ENCODE measurements at places on chromosomes 7 and 10. TPM values are rescaled to one million over a fixed set of nuclear protein-coding genes. Genes with fewer than 3 reads are reported as not detected.

- no peak overlapping the region for H3K4me3 ChIP-seq
- H3K27ac ChIP-seq, result no peak overlapping the region
- no peaks in the 10 kb centered on the region for H3K27me3 ChIP-seq
Measured at GRCh38 chr7:126840869-126841268, 411.9 kb downstream of the GRM8 start.

DNA sequence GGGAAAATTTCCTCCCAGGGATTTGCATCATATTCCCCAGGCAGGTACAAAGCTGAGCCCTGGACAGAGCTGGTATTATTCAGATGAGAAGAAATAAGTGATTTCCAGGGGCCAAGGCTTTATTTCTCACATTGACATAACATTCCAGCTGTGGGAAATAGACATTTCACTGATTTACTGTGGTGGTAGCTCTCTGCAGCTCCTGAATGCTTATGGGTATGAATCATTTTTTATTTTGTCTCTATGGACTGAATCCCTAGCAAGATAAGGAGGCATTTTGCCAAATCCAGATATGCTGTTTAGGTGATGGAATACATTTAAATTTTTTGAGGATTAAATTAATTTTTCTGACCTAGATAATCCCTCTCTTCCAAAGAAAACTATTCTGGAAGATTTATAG is 97.9 kb downstream of the MTPN start:
- H3K27ac ChIP-seq, result no peak overlapping the region
- DNase-seq, result no peak
- H3K36me3 ChIP-seq, result no peaks in the 10 kb centered on the region
- H3K4me1 ChIP-seq, result no peaks in the 10 kb centered on the region
- H3K27me3 ChIP-seq, result peaks cover 4% of the 10 kb centered on the region

- H3K27ac ChIP-seq, result no peak overlapping the region
- no peak overlapping the region for H3K4me3 ChIP-seq
- no peaks in the 10 kb centered on the region for H3K27me3 ChIP-seq
- H3K4me1 ChIP-seq, result no peaks in the 10 kb centered on the region
Measured at GRCh38 chr7:81427461-81427860, 342.4 kb downstream of the HGF start.

DNA sequence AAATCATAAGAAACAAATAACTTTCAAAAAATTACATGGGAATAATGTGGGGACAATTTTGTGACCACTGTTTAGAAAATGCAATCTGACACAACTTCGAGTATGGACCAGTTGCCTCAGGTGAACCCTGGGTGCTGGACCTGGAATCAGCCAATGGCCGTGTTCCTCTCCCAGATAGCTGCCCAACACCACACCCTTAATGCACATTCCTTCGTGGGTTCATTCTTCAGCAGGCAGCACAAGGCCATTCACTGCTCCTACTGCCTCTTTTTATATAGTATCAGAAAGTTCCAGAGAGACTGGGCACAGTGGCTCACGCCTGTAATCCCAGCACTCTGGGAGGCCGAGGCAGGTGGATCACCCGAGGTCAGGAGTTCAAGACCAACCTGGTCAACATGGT is 89.1 kb upstream of the PARD3 start:
- H3K4me3 ChIP-seq, result no peak overlapping the region
- H3K27ac ChIP-seq, result no peak overlapping the region
- no peaks in the 10 kb centered on the region for H3K36me3 ChIP-seq

DNA sequence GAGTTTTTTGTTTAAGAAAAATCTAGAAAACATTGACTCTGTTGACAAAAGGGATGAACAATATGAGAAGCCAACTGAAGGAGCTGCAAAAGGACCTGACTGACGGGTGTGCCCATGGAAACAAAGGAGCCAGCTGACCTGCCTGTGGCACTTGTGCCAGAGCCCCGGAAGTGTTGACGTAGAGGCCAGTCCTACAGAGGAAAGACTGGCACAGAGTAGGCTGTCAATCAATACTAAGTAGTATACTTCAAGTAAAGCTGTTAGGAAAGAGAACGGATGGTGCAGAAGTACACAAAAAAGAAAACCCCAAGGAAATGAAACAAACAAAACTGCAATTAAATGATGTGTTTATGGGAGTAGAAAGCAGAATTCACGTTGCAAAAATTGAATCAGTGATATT is 19.0 kb upstream of the ABI1 start:
- H3K4me3 ChIP-seq, result no peak overlapping the region
- H3K27ac ChIP-seq, result no peak overlapping the region
- H3K4me1 ChIP-seq, result no peaks in the 10 kb centered on the region
- DNase-seq, result no peak
- H3K36me3 ChIP-seq, result no peaks in the 10 kb centered on the region
- peaks cover 10% of the 10 kb centered on the region for H3K27me3 ChIP-seq

DNA sequence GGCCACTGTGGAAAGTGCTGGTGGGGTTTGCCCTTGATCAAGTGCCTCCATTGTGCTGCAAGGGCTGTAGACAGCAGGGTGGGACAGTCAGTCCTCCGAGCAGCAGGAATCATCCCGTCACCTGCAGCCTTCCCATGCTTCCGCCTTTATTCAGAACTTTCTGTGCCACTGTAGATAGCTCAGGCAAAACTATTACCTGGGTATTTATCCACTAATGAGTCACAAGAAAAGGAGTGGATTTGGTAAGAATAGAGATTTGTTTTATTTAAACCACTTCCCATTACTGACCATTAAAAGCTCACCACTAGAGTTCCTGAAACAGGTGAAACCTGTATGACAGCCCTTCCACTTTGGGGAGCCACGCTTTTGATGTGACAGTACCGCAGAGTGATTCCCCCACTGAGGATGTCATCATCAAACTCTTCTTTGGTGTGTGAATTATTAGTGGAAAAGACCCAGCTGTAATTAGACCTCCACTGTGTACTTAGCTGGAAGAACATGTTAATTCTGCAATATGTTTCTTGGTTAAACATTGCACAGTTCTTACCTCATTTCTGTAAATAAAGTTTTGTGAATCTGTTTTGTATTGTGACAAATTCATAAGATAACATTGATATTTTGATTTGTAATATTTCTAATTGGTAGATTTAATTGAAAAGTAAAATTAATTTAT is 208.8 kb downstream of the MLLT10 start:
- H3K4me3 ChIP-seq, result no peak overlapping the region
- H3K27ac ChIP-seq, result no peak overlapping the region

GRCh38 chr7:100539436-100540006 is 518 bp downstream of the AGFG2 start:
- H3K36me3 ChIP-seq, result no peaks in the 10 kb centered on the region
- peaks cover 5% of the 10 kb centered on the region for H3K27me3 ChIP-seq
- peak overlapping the region; percentile 88 for H3K27ac ChIP-seq
- DNase-seq, result no peak
- H3K4me1 ChIP-seq, result peaks cover 60% of the 10 kb centered on the region

DNA sequence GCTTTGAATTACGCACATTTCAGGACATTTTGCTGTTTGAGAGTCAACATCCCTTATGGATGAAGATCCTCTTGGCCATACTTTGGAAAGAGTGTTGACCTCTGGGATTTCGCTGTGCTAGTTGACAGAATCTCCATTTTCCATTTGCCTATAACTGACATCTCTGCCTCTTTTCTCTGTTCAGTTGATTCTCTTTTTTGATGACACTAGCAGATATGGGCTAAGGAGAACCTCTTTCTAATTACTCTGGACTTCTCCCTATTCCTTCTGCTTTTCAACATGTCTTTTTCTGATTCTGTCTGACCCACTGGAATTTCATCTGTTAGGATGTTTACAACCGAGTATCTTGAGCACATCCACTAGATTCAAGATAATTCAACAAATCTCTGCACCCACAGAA is 311.5 kb downstream of the CAMK1D start:
- H3K4me1 ChIP-seq, result peaks cover 9% of the 10 kb centered on the region
- no peak overlapping the region for H3K27ac ChIP-seq
- H3K27me3 ChIP-seq, result no peaks in the 10 kb centered on the region
- no peak overlapping the region for H3K4me3 ChIP-seq

DNA sequence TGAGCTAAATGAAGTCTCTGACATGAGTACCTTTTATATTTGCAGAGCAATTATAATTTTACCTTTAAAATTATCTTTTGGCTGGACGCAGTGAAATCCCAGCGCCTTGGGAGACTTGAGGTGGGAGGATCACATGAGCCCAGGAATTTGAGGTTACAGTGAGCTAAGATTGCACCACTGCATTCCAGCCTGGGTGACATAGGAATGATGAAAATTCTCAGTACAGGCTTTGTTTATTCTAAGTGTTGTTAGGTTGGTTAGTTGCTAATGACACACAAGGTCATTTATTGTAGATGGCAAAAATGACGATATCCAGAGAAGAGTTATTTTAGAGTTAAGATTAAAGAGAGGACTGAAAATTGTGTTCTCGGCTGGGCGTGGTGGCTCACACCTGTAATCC is 87.6 kb downstream of the XRCC2 start:
- H3K4me1 ChIP-seq, result no peaks in the 10 kb centered on the region
- no peaks in the 10 kb centered on the region for H3K36me3 ChIP-seq
- no peaks in the 10 kb centered on the region for H3K27me3 ChIP-seq

DNA sequence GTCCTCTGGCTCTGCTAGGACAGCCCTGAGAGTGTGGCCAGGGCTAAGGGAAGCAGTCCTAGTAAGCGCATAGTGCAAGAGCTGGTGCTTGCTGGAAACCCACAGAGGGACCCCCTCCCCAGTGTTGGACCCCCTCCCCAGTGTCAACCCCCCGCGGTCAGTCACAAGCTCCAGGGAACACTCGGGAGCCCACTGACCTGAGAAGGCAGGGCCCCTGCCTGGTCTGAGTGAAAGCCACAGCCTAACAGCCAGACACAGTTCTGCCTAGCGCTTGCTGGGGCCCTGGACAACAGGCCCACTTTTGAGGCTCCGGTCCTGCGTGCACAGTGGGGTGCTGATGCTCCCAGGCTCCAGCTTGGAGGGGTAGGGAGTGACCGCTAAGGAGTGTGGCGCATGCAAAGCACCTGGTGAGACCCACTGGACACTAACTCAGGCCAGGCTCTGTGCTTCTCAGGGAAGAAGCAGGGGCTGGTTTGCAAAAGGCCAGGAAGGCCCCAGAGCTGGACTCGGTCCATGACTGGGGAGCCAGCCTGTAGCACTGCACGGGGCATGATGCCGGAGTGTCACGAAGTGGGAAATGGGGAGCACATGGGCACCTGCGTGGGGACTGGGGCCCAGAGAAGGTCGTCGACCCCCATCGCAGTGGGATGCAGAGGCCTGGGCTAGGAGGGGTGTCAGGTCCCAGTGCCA is 175.8 kb upstream of the PPP2R2D start:
- H3K36me3 ChIP-seq, result no peaks in the 10 kb centered on the region
- peaks cover 4% of the 10 kb centered on the region for H3K4me1 ChIP-seq
- H3K4me3 ChIP-seq, result no peak overlapping the region
- no peak for DNase-seq

Gene BLNK
- not detected for polyA plus RNA-seq

Gene SPDYE9
- polyA plus RNA-seq, result not detected

Gene WDFY4
- 2.2 TPM for polyA plus RNA-seq

Gene ASB4
- not detected for polyA plus RNA-seq

Gene CREB5
- not detected for polyA plus RNA-seq
